Fibroblast of skin of scalp (primary cell): ENCODE measurements at places on chromosomes 12 and 14.

DNA sequence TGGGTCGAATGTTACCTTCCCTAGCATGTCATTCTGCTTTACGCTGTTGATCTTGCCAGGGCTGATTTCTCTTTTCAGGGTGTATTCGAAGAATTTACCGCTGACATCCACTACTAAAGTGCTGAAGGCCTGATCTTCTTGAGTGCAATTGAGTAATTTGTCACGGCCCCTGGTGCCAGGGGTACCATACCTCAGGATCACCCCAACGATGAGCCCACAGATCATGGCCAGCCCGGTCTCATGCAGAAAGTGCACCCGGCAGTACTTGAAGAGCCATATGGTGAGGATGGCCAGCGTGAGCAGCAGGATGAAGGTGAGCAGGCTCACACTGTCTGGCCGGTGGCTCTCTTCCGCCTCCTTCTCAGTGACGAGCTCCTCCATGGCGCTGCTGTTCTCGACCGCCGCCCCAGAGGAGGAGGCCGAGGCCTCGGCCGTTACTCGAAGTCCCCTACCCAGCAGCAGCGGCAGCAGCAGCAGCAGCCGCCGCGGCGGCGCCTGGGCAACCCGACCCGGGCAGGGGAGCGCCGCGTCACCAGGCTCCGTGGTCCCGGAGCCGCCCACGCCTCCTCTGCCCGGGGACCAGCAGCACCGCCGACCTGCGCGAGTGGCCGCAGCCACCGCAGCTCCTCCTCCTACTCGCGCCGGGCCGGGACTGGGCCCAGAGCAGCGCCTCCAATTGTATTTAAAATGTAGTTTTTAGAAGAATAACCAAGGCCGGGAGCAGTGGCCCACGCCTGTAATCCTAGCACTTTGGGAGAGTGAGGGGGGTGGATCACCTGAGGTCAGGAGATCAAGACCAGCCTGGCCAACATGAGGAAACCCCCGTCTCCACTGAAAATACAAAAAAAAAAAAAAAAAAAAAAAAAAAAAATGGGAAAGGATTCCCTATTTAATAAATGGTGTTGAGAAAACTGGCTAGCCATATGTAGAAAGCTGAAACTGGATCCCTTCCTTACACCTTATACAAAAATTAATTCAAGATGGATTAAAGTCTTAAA is 58.5 kb upstream of the TMPO start:
- peak; percentile 42 for DNase-seq

DNA sequence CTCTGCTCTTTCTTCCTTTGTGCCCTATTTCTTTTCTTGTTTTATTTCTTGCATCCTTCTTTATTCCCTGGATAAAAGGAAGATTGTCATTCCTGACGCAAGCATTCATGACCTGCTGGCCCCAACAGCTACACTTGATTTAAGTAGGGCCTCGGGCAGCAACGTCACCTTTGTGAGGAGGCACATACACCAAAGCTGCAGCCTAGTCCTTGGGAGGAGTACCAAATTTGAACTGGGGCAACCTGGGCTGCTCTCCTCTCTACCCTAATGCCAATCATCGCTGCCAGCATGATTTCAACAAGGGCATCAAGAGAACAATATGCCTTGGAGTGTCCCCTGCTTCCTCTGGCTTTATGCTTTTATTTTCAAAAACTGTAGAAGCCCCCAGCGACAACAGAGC is 76.4 kb downstream of the C12orf50 start:
- no peak for DNase-seq

- DNase-seq, result no peak
Measured at GRCh38 chr14:61416591-61416990, 95.2 kb downstream of the PRKCH start.

GRCh38 chr14:22537436-22538310 is 51.4 kb downstream of the DAD1 start:
- DNase-seq, result no peak

DNA sequence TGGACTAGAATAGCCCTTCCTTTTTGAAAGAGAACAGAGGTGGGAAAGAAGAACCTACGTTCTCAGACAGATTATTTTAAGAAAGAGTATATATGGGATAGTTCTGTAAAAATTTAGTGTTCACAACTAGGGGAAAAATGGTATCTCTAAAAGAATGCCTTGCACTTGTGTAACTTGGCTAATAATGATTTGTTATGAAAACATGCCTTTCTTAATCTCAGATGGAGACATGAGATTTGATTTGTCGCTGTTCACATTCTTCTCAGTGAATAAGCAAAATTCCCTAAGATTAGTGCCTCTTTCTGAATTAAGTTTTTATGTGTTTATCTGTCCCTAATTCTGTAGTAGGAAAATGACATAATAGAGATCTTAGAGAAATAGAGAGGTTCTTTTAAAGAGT is 100.8 kb downstream of the USP15 start:
- DNase-seq, result peak; percentile 12

GRCh38 chr14:91317381-91318308 is 73.1 kb upstream of the GPR68 start:
- no peak for DNase-seq

DNA sequence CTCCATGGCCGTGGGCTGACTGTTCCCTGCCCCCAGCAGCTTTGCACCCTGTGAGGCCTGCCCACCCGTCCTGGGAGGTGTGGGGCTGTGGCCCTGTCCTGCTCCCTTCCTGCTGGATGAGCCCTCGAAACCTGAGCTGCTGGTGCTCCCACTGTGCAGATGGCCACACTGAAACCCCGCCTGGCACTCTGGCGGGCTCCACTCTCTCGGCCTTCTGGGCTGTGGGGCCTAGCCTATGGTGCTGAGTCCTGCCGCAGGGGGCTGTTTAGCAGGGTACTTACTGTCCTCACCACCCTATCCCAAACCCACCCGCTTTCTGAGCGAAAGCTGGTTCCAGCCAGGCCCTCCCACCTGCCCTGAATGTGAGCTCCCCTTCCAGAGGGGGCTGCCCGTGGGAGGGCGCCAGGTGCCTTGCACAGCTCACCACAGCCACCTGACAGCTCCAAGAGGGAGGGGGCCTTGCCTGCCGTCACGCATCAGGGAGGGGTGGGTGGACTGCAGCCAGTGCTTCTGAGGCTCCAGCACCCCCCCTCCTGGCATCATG is 7.3 kb downstream of the SLC25A47 start:
- DNase-seq, result no peak

GRCh38 chr14:61671082-61671481 is 24.2 kb upstream of the HIF1A start:
- no peak for DNase-seq

DNA sequence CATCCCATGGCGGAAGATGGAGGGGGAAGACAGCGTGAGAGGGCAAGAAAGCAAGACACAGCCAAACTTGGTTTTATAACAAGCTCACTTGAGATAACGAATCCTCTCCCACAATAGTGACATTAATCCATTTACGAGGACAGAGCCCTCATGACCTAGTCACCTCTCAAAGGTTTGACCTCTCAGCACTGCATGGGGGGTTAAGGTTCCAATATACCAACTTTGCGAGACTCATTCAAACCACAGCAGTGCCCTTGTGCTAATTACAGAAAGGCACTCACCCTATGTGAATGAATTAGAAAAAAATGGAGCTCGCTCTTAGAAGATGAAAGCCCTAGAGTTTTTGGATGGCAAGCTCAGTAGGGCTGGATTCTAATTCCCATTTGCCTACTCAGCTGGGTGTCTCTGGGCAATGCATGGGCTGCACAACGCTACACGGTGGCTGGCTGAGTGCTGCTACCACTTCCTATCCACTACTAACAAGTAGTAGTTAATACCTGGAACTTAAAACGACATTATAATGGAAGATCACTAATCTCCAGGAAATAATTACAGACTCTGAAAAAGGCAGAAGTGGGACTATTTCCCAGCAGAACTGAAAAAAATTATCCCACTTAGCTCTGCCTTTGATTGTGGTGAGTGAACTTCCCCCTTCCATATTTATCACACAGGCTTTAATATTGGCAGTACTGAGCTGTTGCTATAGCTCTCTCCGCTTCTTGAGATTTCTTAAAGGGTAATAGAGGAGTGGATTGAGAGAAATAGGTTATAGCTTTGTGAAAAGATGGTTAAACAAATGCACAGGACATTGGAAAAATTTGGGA is 27.5 kb downstream of the TESPA1 start:
- no peak for DNase-seq

DNA sequence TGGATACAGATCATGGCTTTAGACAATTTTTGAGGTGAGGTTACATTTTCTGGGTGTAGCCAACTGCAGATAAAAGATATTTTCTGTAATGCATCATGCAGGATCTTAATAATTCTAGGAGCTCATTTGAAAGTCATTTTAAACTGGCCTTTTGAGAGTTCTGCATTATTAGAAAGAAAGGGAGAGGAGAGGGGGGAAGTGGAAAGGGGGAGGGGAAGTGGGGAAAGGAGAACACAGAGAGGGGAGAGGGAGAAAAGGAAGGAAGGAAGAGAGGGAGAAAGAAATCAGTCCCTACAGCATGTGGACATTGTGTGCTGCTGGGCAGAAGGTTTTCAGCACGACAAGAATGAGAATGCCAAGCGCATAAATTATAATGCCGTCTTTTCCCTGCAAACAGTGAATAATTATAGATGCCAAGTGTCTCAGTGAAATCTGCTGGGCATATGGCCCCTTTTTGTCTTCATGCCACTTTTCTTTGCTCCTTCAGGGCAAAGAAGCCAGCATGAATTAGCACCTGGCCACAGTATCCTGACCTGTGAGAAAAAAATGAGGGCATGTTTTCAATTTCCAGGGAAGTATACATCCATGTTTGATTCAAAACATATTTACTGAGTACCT is 22.7 kb upstream of the PPP2R5C start:
- DNase-seq, result no peak

DNA sequence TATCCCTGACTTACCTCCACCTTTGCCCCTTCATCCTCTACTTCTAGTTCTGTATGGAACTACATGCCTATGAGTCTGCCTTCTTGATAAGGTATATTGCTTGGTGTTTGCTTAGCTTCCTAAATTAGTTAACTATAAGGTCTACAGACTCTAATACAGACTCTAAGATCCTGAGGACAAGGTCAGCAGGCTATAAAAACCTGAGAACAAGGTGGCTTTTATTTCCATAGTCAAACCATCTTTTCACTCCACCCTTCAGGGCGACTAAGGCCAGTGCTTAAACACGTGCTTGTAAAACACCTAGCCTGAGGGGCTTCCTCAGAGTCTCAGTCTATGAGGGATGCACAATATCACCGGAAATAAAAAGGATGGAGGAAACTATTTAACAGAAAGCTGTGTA is 36.1 kb upstream of the COL2A1 start:
- no peak for DNase-seq

DNA sequence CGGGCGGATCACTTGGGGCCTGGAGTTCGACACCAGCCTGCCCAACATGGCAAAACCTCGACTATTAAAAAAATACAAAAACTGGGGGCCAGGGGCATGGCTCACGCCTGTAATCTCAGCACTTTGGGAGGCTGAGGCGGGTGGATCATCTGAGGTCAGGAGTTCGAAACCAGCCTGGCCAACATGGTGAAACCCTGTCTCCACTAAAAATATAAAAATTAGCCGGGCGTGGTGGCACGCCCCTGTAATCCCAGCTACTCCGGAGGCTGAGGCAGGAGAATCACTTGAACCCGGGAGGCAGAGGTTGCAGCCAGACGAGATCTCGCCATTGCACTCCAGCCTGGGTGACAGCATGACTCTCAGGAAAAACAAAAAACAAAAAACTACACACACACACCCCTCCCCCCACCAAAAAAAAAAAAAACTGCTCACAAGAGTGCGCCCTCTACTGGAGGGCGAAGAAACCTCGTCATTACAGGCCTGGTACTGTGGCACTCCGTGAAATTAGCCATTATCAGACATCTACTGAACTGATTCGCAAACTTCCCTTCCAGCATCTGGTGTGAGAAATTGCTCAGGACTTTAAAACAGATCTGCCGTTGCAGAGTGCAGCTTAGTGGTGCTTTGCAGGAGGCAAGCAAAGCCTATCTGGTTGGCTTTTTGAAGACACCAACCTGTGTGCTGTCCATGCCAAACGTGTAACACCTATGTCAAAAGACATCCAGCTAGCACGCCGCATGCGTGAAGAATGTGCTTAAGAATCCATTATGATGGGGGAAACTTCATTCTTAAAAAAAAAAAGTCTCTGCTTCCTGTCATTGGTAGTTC is 7.7 kb downstream of the PPP1R3E start:
- peak; percentile 69 for DNase-seq

DNA sequence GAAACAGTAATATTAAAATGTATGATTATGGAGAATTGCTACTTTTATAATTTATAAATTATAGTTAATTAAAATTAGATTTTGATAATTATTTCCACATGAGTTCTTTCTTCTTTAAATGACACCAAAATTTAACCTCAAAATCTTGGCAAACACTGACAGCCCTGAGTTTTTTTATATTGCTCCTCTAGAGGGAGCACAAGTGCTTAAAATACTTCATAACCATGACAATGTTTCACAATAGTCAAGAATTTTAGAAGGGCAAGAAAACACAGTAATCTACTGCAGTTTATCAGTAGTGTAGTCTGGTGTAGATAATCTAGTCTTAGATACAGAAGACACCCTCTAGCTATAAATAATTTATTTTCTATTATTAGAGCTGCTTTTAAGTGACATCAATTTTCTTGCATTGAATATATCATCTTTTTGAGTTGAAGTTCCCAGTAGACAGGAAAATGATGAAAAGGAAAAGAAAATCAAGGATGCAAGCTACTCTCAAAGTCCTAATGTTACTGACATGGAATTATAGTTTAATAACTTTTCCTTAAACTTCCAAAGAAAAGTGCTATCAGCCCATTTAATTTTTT is 14.3 kb upstream of the PTGER2 start:
- peak; percentile 65 for DNase-seq

GRCh38 chr12:86724716-86725115 is 468.5 kb upstream of the MGAT4C start:
- peak; percentile 84 for DNase-seq

DNA sequence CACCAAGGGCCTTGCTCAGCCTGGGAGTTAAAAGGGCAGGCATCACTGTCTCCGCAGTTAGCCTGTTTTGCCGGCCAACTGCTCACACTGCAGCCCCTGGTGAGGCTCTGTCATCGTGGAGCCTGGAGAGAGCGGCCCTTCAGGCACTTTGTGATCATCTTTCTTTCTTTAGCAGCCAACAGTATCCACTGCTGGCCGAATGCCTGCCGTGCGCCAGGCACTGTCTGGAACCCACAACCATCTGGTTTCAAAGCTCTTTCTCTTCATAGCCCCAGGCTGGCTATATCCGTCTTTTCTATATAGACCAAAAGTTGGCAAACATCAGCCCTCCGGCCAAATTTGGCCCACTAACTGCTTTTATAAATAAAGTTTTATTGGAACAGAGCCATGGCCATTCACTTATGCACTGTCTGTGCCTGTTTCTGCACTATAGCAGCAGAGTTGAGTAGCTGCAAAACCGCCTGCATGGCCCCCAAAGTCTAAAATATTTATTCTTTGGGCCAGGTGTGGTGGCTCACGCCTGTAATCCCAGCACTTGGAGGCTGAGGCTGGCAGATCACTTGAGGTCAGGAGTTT is 29.5 kb downstream of the SLC8B1 start:
- no peak for DNase-seq
